ENCODE measurements at places on chromosomes 5 and 9.

- DNase-seq = no peak
Measured at GRCh38 chr9:135075234-135076142, 12.0 kb upstream of the OLFM1 start.

DNA sequence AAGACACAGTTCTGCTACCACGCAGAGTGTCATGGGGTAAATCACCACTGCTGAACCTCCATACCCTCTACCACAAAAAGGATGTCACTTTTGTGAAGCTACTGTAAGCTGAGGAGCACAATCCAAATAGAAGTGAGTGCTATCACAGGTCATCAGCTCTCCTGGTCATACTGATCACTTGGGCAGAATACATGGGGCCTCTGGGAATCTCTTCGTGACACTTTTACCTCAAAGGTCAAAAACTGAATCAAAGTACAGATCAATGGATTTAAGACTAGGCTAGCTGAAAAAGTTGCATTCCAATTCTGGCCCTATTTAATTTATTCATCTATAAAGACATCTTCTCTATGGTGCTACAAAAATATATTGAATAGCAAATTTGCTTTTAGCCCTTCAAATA lies 115.5 kb downstream of the MPDZ start:
- DNase-seq = no peak

- DNase-seq = no peak
Measured at GRCh38 chr5:154118893-154119336, 71.6 kb upstream of the GALNT10 start.

GRCh38 chr5:21823588-21823987 lies 1029.6 kb downstream of the CDH12 start:
- no peak for DNase-seq

DNA sequence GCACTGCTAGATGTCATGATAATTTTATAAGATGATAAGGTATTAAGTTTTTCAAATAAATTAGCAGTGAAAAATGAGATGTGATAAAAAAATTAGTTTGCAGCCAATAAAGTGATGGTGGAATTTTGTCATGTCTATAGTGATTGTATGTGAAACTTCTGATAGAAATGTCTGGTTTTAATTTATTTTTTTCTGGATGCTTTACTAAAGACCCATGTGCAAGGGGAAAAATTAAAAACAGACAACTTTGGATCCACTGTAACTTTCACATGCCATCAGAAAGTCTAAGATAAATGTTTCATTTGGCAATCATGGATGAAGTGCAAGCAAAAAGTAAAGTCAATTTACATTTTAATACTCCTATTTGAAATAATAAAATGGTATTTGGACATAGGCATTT lies 4.4 kb upstream of the NDUFS4 start:
- no peak for DNase-seq

All from stimulated activated naive CD8-positive, alpha-beta T cell treated with anti-CD3 and anti-CD28 coated beads, Interleukin-15, Interleukin-2, amounts not matched to agents 100 U/mL and 50 U/mL, for 24 hours (primary cell).